ENCODE measurements at places on chromosomes 1 and 21. TPM values are rescaled to one million over a fixed set of nuclear protein-coding genes. Genes with fewer than 3 reads are reported as not detected.

DNA sequence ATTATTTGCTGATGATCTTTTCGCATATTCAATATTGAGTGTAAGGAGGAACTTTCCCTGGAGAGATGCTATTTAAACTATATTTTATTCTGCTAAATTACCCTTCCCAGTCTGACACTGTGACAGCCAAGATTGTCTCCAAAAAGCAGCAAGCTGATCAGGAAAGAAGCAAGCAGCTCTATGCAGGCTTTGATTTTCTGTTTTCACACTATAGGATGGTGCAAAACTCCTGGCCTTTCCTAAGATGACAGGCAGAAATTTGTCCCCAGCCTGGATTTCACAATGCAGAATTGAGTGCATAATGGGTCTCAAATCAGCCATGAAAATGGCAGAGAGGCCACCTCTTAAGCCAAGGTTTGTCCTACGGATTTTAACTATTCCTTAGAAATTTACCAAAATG is 1.1 kb downstream of the SGIP1 start:
- no peak for DNase-seq

DNA sequence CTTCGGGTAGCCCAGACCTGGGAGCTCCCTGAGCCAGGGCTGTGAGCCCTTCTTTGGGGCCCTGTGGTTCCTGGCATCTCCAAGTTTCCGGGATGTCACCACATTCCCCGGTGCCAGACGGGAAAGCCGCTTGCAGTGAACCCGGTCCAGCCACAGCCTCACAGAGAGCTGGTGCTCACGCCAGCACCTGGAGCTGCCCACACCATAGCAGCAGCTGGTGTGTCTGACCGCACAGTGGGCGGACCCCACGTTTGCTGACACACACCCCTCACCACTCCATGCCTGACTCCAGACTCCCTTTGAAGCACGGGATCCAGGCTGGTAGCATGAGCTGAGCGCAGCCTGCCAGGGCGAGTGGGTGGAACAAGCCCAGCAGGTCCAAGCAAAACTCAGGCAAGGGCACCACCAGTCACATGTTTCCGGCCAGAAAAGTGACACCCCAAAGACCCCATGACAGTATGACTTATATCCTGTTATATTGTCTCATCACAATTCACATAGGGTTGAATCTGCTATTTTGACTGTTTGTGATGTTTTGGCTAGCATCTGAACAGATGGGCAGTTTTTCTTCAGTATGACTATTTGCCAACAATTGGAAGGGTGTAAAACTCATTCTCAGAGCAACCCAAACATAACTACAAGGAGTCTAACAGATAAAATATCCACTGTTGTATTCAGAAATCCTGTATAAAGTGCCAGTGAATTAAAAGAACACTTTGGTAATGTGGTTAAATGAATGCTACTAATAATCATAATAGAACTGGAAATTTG is 285.4 kb downstream of the SMYD3 start:
- no peak for DNase-seq

DNA sequence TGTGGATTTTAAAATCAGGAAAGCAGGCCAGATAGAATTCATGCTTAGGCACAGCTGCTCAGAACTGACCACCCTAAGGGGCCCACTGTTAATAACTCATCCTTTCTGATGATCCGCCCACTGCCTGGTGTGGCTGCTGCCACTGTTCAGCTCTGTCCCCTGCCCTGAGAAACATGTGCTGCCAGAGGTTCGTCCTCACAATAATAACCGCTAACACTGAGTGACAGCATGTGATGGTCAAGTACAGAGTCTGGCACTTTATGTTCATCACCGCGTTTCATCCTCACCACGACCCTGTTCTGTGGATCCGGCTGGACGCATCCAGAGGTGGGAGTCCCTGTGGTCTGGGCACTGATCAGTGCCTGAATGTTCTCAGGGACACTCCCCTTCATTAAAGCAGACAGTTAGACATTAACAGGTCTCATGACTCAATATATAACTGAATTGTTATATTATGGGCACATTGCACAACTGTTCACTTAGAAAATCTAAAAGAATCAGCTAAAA is 108.6 kb downstream of the SIM2 start:
- DNase-seq, result no peak

DNA sequence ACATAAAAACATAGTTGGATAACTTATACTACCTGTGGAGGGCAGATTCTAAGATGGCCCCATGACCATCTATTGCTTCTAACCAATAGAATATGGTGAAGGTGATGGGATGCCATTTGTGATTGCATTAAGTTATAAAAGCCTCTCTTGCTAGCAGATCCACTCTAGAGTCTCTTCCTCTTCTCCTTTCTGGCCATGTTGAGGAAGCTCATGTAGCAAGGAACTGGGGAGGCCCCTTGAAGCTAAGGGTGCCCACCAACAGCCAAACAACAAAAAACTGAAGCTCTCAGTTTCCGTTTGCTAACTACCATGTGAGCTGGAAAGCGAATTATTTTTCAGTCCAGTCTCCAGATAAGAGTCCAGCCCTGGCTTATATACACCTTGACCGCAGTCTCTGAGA is 16.0 kb upstream of the AGO1 start:
- DNase-seq, result no peak

DNA sequence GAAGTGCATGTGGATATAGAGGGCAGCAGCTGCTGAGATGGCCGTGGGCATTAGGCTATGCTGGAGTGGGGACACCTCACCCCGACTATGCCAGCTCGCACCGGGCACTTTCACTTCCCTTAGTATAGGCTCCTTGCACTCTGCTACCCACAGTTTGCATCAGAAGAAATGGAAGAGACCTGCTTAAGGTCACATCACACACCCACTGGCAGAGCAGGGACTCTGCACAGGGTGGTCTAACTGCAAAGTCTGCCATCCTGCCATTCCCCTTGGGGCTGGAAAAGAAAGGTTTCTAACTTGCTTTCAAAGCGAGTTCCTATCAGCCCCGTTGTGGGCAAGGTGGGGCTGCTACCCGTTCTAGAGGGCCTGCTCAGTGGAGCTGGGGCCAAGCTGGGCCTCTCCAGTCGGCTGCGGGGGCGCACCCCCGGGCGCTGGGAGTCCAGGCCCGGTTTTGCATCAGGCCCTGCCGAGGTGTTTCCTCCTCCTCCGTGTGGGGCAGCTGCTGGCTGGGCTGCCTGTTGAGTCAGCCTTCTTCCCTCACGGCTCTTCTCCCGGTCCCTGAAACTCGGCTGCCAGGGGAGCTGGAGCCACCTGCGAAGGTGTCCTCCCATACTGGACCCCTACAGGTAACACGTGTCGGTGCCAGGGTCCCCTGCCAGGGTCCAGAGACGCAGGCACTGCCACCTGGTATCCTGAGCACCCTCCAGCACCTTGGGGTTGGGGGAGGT is at the start of gene SYTL1:
Gene SYTL1 (plus strand): TSS at position 498 of the 728 bp plus-strand sequence. CDS start 3,313 bp downstream, outside the sequence.
- peak; percentile 49 for DNase-seq

DNA sequence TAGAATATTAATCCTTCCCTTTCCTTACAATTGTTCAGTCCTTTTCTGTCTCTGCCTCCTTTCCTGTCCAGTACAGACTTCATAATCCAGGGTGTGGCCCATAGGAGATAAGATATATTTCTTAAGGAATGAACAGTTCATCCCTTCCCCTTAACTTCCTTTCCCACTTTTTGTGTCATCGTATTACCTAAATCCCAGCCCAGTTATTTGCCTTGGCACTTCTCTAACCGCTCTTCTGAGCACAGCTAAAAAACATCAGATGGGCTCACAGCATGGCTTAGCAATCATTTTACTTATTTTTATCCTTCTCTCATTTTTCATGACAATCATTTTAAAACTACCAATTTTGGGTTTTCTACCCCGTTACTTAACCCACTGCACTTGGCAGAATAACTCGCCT is 39.6 kb downstream of the F3 start:
- DNase-seq, result no peak

DNA sequence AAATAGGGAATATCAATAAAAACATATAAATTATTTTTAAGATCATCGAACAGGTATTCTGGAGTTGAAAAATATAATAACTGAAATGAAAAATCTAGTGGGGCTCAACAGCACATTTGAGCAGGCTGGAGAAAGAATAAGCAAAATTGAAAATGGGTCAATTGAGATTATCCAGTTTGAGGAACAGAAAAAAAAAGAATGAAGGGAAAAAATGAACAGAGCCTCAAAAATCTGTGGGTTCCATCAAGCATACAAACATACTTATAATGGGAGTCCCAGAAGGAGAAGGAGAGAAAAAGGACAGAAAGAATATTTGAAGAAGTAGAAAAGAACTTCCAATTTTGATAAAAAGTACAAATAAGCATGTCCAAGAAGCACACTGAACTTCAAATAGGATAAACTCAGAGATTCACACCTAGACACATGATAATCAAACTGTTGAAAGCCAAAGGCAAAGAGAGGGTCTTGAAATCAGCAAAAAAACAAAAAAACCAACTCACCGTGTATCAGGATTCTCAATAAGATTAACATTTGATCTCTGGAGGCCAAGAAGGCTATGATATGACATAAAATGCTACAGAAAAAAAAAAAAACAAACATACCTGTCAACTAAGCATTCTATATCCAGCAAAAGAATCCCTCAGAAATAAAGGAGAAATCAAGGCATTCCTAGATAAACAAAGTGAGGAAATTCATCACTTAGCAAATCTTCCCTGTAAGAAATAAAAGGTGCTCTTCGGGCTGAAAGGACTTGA is 5.4 kb upstream of the COQ8A start:
- DNase-seq, result no peak

DNA sequence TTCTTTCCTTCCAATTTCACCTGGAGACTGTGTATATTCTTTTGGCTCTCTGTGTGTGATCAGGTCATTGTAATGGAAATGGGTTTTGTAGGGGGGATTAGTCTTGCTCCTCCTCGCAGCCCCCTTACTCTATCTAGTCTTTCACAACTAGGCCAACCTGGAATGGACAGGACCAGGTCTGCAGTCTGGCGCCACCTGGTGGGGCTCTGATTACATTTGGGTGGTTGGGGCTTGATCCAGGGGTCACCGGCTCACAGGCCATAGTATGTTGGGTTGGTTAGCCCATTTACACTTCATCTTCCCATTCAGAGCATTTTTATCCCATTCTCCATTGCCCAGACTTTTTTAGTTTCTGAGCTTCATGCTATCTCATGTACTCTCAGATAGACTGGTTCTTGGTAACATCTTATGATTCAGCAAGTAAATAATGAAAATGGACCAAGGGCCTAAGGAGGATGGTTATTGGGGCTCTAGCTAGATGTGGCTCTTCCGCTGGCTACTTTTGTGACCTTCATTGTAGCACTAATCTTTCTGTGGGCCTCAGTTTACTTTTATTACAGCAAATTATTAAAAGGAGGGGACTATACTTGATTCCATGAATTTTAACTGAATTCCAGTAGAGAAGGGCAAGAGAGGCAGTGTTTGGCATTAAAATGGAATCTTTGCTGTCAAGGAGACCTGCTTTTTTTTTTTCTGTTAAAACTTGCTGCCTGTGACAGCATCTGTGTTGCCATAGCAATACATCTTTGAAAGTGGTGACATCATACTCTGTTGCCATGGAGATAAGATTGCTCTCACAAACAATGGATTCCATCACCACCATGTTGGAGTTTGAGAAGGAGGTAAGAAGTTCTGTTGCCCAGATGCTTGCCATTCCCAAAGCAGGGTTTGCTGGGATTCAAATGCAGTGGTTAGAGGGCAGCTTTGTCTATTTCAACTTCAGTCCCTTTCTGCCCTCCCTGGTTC is 150.1 kb downstream of the PLXNA2 start:
- DNase-seq, result peak; percentile 65

GRCh38 chr1:227888404-227889046 is 59.2 kb downstream of the WNT9A start:
- no peak for DNase-seq

Gene NEK2
- total RNA-seq, result 88.5 TPM

DNA sequence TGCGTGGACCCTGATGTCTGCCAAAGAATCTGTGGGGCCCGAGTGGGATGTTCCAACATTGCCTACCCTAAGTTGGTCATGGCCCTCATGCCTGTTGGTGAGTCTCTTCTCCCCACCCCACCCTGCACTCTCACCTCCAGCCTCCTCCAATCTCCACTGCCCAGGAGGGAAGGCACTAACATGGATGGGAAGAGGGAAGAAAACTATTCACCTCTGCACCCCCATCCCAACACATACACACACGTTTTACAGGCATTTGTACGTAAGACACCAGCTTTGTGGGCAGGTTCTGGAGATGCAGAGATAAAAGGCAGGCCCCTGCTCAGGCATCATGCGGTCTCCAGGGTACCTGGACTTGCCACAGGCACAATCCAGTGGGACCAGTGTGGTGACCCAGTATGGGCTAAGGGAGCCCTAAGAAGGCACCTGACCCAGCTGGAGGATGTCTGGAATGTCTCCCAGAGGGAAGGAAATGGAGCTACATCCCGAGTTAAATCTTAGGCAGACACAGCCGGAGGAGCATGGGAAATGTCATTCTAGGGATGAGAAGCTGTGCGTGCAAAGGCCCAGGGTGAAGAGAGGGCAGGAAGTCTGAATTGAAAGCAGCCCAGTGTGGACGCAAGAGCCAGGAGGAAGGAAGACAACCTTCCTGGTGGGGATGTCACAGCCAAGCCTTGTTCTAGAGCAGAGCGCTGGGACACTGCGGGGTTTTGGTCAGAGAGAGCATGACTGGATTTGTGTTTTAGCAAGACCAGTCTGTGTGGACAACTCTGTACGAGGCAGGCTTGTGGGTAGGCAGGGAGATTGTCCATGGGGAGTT is 11.4 kb downstream of the SLC5A9 start:
- DNase-seq, result no peak

Gene DNAJC6
- total RNA-seq, result 2.2 TPM

GRCh38 chr1:228957535-228957934 is 222.3 kb downstream of the RHOU start:
- no peak for DNase-seq

Gene STUM
- not detected for total RNA-seq

DNA sequence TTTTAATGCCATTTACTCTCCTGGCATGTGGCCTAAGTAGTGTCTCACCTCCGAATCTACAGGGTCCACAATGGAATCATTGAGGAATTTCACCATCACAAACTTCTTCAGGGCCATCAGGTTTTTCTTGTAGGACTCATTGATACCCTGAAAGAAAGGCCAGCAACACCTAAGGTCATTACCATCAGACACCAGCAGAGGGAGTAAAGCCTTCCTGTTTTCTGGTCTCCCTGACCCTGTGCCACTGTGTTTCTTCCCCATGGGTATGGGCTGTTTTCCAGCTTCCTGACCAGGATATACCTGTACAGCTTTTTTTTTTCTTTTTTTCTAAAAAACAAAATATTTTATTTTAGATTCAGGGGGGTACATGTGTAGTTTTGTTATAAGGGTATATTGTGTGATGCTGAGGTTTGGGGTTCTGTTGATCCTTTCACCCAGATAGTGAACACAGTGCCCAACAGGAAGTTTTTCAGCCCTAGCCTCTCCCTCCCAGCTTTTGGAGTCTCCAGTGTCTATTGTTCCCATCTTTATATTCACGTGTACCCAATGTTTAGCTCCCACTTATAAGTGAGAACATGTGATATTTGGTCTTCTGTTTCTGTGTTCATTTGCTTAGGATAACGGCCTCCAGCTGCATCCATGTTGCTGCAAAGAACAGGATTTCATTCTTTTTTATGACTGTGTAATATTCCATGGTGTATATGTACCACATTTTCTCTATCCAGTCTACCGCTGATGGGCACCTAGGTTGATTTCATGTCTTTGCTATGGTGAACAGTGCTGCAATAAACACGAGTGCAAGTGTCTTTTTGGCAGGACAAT is 18.3 kb downstream of the PPT1 start:
- DNase-seq, result peak; percentile 73

GRCh38 chr1:50335036-50335435 is 88.2 kb downstream of the DMRTA2 start:
- no peak for DNase-seq

- DNase-seq, result peak; percentile 13
Measured at GRCh38 chr21:17370916-17371315, 141.9 kb upstream of the CXADR start.

Data from A172 (cell line).